Right renal cortex interstitium (tissue), 3 donors: ENCODE measurements at places on chromosomes 11 and 22. TPM values are rescaled to one million over a fixed set of nuclear protein-coding genes. Genes with fewer than 3 reads are reported as not detected.

Gene SLC7A4
- polyA plus RNA-seq: 0.94 TPM

Gene GAL
- polyA plus RNA-seq: 0.16 TPM

Gene P2RY2
- 0.58 TPM for polyA plus RNA-seq

Gene TRIM64
- not detected for polyA plus RNA-seq

Gene SLC35E4
- 1.6 TPM for polyA plus RNA-seq

Gene MYBPC3
- 0.08 TPM for polyA plus RNA-seq

Gene DAGLA
- 3.3 TPM for polyA plus RNA-seq

Gene JAML
- polyA plus RNA-seq: 2.3 TPM

Gene DBX1
- not detected for polyA plus RNA-seq

Gene SLC29A2
- 17.5 TPM for polyA plus RNA-seq

Gene RFPL1
- 1.2 TPM for polyA plus RNA-seq

Gene MRGPRG
- not detected for polyA plus RNA-seq

Gene TRIM29
- 0.98 TPM for polyA plus RNA-seq

Gene OR51E2
- polyA plus RNA-seq: 0.64 TPM

Gene APOL3
- 15.5 TPM for polyA plus RNA-seq

Gene TYR
- polyA plus RNA-seq: 0.08 TPM

Gene F2
- 0.21 TPM for polyA plus RNA-seq

Gene PANX2
- 0.65 TPM for polyA plus RNA-seq

Gene A4GALT
- polyA plus RNA-seq: 14.0 TPM

Gene CASP1
- polyA plus RNA-seq: 5.7 TPM

Gene CYB5R2
- 30.3 TPM for polyA plus RNA-seq

Gene EMID1
- 81.4 TPM for polyA plus RNA-seq

Gene OR51V1
- polyA plus RNA-seq: not detected

Gene P4HA3
- polyA plus RNA-seq: 0.43 TPM

Gene PHETA2
- 9.8 TPM for polyA plus RNA-seq

Gene AIFM3
- polyA plus RNA-seq: 0.76 TPM

Gene CLDN5
- 22.2 TPM for polyA plus RNA-seq

Gene PHF21A
- polyA plus RNA-seq: 41.0 TPM
